ENCODE measurements at places on chromosomes 1 and 21.

DNA sequence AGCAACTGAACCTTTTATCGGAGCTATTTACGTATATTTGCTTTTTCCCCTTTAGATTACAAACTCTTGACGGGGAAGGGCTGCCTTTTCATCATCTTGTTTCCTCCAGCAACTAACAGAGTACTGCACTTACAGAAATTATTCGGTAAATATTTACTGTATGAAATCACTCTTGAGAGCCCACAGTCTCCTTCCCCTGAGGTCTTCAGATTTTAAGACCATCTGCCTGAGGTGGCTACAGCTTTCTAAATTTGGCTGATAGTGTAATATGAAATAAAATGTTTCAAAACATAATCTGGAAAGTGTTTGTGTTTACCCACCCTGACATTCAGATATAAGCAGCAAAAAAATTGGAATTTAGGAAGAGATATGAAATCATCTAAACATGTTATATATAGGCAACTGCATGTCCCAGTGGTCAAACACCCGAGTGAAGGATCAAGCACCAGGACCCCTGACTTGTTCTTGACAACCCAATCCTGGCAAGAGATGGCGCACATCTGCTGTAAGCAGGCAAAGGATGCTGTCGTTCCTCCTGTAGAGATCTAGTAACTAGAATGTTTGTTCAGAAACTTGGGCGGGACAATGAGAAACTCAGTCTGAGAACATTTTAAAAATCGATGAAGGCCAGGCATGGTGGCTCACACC is 60.9 kb downstream of the SIPA1L2 start:
- DNase-seq: no peak

GRCh38 chr1:205812271-205812877 is 624 bp downstream of the SLC41A1 start:
- DNase-seq: peak; percentile 27

DNA sequence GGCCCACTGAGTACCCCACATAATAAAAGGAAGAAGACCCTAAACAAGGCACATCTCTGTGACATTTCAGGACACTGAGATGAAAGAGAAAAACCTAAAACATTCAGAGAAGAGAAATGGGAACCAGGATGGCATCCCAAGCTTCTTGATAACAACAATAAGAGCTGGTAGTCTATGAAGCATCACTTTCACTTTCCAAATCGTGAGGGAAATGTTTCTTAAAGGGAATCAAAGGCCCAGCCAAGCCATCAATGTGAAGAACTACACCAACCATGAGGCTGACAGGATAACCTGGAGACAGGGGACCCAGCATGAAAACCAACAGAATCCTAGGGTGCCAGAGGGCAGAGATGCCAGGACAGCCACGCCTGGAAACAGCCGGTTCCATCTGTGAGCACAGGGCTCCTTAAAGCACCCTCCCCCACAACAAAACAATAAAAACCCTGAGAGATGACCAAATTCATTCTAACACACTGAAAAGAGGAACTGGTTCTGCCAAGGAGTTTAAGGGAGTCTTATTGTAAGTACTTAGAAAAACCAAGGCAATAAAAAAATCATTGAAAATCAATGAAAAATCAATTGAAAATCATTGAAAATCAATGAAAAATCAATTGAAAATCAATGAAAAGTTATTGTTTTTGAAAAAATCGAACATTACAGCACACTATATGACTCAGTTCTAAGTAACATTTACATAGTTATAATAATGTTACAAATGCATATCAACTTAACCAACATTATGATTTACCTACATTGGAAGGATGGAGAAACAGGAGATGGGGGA is 141.5 kb upstream of the ERG start:
- no peak for DNase-seq

- DNase-seq: no peak
Measured at GRCh38 chr1:8182034-8182761, 135.7 kb upstream of the SLC45A1 start.

DNA sequence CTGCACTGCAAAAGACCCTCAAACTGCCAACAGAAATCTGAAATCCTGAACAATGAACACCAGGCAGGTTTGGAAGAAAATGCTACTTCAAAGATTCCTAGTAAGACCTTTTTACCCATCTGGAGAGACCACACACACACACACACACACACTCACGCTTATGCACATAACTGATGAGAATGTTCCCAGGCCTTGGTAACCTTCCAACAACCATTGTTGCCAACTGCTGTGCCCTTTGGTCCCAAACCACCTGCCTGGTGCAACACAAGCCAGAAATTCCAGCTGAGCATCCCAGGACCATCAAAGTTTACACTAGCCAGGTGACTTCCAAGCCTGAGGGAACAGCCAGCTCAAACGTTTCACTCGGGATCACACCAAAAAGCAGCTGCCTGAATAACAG is 56.9 kb downstream of the SEC16B start:
- DNase-seq: no peak

DNA sequence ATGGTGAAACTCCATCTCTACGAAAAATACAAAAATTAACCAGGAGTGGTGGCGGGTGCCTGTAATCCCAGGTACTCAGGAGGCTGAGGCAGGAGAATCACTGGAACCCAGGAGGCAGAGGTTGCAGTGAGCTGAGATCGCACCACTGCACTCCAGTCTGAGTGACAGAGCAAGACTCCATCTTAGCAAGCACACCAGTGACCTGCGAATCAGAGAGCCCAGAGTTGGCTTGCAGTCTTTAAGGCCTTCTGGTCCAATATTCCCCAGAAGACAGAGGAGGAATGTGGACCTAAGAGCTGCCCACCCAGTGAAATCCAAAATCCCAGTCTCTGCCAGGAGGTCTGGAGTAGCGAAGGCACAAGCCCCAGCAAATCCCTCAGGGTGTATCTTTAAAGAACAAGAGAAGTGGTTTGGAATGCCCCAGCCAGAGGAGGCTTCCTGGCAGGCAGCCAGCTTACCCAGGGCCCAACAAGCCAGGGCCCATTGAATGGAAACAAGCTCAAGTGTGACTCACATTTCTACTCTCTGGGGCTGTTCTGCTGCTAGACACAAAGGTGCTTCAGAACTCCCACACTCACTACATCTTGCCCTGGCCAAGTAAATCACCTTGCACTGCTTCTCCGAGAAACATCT is 23.9 kb downstream of the GPR161 start:
- no peak for DNase-seq
